ENCODE measurements at places on chromosomes 6 and 20. TPM values are rescaled to one million over a fixed set of nuclear protein-coding genes. Genes with fewer than 3 reads are reported as not detected.

The BACH2 gene
- 0.01 TPM for polyA plus RNA-seq

DNA sequence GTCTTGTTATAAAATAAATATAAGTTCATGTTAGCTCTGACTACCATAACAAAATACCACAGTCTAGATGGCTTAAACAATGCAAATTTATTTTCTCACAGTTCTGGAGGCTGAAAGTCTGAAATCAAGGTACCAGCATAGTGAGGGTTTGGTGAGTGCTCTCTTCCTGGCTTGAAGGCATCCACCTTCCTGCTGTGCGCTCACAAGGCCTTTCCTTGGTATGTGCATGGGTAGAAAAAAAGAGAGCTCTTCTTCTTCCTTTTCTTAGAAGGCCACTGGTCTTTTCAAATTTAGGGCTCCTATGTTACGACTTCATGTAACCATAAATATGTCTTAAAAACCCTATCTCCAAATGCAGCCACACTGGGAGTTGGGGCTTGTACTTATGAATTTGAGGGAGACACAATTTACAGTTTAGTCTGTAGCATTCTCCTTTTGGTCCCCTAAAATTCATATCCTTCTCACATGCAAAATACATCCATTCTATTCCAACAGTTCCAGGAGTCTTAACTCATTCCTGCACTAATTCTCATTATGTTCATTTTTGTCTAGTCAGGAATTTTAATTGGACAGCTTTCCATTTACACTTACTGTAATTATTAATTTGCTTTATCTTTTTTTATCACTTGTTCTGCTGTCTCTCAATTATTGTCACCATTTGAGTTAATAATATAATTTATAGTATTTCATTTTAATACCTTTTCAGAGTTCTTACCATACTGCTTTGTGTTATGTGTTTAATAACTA, 381.9 kb upstream of the EPHA7 start:
- no peak for DNase-seq

DNA sequence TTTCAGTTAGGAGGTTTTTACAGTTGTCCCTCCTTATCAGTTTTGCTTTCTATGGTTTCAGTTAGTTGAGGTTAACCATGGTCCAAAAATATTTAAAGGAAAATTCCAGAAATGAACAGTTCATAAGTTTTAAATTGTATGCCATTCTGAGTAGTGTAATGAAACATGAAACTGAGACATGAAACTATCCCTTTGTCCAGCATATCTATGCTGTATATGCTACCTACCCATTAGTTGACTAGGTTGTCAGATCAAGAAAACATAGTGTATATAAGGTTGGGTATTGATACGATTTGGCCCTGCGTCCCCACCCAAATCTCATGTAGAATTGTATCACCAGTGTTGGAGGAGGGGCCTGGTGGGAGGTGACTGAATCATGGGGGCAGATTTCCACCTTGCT, 39.1 kb downstream of the VGLL2 start:
- no peak for DNase-seq

- DNase-seq: no peak
These were observed 152.3 kb upstream of the BEND6 start for GRCh38 chr6:56802584-56802983.

DNA sequence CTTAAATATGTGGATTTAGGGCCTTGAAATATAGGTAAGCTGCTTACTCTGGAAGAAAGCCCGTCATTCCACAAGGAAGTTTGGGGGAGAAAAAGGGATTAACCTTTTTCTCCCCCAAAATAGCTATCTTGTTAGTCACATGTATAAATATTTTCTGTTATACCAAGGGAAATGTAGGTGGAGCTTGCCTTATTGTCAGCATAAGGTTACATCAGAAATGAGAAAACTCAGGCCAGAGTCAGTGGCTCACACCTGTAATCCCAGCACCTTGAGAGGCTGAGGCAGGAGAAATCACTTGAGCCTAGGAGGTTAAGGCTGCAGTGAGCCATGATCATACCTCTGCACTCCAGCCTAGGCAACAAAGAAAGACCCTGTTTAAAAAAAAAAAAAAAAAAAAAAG, 129.9 kb downstream of the LRFN2 start:
- no peak for DNase-seq

GRCh38 chr6:70150521-70150920, 152.4 kb downstream of the COL9A1 start:
- no peak for DNase-seq

The RSPO3 gene
- 120 TPM for polyA plus RNA-seq

- no peak for DNase-seq
These were observed 55.5 kb downstream of the TCP11 start for GRCh38 chr6:35085359-35086281.
